ENCODE measurements at places on chromosomes 7 and 10. TPM values are rescaled to one million over a fixed set of nuclear protein-coding genes. Genes with fewer than 3 reads are reported as not detected.

GRCh38 chr7:3432911-3433310 lies 131.9 kb downstream of the SDK1 start:
- no peak for DNase-seq

- DNase-seq, result no peak
These were observed 25.2 kb downstream of the HTRA1 start for GRCh38 chr10:122486406-122487080.

GRCh38 chr10:5976512-5977470 lies 552 bp downstream of the IL15RA start:
- DNase-seq, result peak; percentile 50

Gene ZNF365
- 1.3 TPM for total RNA-seq

GRCh38 chr10:44883593-44884331 lies 27.4 kb upstream of the TMEM72 start:
- no peak for DNase-seq

Gene SAP25
- total RNA-seq, result not detected

DNA sequence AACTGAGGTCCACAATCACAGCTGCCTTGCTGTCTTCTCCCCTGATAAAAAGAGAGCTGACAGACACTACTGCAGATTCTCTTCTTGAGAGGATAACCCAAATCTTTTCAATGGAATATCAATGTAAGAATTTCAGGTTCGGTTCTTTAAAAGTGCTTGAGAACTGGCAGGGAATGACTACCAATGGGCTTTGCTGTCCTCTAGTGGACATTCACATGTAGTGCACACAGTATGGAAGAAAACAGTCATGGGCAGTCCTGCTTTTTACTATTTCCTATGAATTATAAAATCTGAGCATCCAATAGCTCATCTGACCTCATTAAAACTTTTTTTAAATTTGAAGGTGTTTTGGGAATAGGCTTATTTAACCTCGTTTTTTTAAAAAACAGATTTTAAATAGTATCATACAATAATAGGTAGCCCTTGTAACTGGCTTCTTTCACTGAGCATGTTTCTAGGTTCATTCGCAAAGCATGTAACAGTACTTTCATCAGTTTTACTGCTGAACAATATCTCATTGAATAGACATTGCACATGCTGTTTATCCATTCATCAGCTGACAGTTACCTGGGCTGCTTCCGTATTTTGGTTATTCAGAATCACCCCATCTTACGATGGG lies 18.3 kb downstream of the FZD9 start:
- no peak for DNase-seq

Gene LBX1
- not detected for total RNA-seq

- no peak for DNase-seq
These were observed 354.5 kb upstream of the ZMIZ1 start for GRCh38 chr10:78714225-78714624.

Gene EBLN1
- total RNA-seq, result not detected

GRCh38 chr7:36874041-36874440 lies 149.7 kb upstream of the AOAH start:
- DNase-seq, result no peak

Gene SPRN
- total RNA-seq, result not detected

- no peak for DNase-seq
These were observed 901.8 kb upstream of the ZWINT start for GRCh38 chr10:57262892-57263291.

GRCh38 chr10:120017733-120018417 lies 125.3 kb downstream of the SEC23IP start:
- no peak for DNase-seq

DNA sequence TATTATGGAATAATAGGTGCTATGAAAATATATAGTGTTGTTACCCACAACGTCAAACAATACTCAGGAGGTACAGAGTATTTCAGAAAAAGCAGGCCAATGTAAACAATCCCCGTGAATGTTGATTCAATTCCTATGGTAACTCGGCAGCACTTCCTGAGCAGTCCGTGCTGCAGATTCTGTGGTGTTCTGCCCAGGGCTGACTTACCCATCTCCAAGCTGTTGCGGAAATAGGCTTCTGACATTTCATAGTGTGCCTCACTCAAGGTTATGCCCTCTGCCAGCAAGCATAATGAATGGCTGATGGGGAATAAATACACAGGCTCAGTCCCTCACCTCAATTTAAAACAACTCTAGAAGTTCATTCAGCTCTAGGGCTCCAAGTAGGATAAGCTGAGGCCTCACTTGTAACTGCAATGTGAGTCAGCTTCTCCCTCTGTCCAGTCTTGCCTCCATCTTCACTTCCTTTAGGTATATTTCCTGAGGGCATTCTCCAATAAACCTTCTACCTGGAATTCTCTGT lies 177.6 kb downstream of the GNAI1 start:
- DNase-seq, result no peak

- DNase-seq, result no peak
These were observed 235.0 kb downstream of the PAXIP1 start for GRCh38 chr7:154767821-154768415.

GRCh38 chr10:35300063-35300699 lies 36.1 kb upstream of the CCNY start:
- DNase-seq, result no peak

GRCh38 chr10:46223064-46223480 lies 63.7 kb upstream of the ANTXRL start:
- DNase-seq, result no peak

GRCh38 chr7:96784597-96784996 lies 75.0 kb upstream of the SEM1 start:
- DNase-seq, result no peak

DNA sequence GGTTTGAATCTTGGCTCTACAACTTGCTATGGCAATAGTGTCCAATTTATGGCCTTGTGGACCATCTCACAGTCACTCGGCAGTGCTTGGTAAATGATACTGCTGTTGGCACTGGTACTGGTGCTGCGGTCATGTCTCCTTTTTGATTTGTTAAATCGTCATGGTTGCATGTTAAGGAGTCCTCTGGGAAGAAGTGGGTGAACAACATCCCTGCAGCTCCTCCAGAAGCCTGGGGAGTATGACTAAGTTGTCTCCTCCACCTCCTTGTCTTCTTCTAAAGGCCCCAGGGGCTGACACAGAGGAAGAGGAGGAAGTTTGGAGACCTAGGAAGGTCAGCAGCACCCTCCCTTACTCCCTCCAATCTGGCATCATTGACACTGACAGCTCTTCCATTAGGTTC lies 8.5 kb downstream of the ITPRIP start:
- peak; percentile 32 for DNase-seq

- DNase-seq, result no peak
These were observed 96.0 kb upstream of the DNAAF5 start for GRCh38 chr7:630539-630938.

DNA sequence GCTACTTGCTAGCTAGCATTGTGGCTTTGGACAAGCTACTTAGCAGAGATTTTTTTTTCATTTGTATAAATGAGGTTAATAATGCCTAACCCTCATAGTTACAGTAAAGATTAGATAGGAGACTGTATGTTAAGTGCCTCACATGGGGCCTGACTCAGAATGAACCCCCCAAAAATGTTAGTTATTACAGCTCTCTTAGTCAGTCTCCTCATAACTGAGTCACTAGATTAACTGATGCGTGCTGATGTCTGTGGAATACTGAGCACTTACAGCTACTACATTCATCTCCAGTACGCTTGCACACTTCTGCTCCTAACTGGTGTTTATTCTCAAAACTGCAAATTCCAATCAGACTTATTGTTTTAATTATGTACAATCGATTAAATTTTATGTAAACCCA lies 315.3 kb downstream of the SNX13 start:
- no peak for DNase-seq

GRCh38 chr10:63465293-63466143 lies at the start of gene JMJD1C:
TSS of gene JMJD1C (minus strand) at chr10:63465977. CDS start at chr10:63465662, 315 bp downstream.
- peak; percentile 83 for DNase-seq

Gene TM9SF3
- 86.8 TPM for total RNA-seq

- no peak for DNase-seq
These were observed 13.6 kb downstream of the EIF4EBP2 start for GRCh38 chr10:70417568-70417967.

DNA sequence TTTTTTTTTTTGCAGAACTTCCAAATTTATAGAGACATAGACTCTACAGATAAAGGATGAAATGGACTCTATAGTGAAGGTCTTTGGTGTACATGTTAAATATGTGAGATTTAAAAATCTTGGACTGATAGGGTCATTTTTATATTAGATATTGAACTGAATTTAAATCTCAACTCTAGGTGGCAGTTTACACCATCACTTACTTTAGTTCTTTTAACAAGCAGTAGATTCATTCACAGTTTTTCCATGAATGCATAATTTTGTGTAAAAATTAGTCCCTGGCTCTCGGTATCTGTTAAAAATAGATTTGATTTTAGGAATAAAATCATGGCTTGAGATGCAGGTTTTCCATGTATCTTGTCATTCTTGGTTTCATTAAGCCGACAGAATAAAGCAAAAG lies 31.1 kb upstream of the SNX13 start:
- DNase-seq, result no peak

Gene TMEM273
- 15.9 TPM for total RNA-seq

GRCh38 chr7:24783698-24784097 lies 26.4 kb upstream of the GSDME start:
- DNase-seq, result no peak

DNA sequence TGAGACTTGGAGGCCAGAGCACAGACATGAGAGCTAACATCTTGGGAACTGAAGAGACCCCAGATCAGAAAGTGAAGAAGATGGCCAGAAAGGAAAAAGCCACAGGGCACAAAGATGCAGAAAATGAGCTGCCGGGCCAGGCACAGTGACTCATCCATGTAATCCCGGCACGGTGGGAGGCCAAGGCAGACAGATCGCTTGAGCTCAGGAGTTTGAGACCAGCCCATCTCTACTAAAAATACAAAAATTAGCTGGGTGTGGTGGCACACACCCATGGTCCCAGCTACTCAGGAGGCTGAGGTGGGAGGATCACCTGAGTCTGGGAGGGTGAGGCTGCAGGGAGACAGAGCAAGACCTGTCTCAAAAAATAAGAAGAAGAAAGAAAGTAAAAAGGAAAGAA lies 81.4 kb upstream of the MGMT start:
- no peak for DNase-seq

GRCh38 chr7:140745266-140746058 lies 49.0 kb downstream of the NDUFB2 start:
- no peak for DNase-seq

- DNase-seq, result no peak
These were observed 66.5 kb upstream of the EEPD1 start for GRCh38 chr7:36086571-36086970.

GRCh38 chr7:71770269-71770907 lies 638.4 kb downstream of the GALNT17 start:
- DNase-seq, result no peak

- DNase-seq, result no peak
These were observed 648.1 kb downstream of the ANKRD7 start for GRCh38 chr7:118872568-118872967.

Data from uterus (tissue), 4 donors.